ENCODE measurements at places on chromosomes 6 and 20.

- no peak for DNase-seq
These were observed 3.6 kb downstream of the MAP3K7 start for GRCh38 chr6:90583179-90583835.

DNA sequence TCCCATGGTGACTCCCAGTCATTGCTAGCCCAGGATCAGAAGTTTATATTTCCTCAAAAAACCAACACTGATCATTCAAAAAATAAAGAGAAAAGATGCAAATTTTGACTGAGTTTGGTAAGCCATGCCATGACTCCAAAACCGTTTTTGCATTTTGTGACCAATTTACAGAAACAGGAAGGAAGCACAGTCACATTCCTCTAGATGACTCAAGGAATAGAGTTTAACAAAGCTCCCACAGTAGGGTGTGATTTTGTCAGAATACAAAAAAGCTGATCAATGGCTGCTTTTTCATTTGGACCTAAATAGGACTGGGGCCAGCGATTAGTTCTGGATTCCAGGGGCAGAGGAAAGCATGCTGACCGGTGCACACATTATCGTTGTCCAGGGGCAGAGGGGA is 179.4 kb upstream of the AFDN start:
- DNase-seq: no peak

GRCh38 chr20:49685809-49686208 is 27.9 kb downstream of the B4GALT5 start:
- DNase-seq: no peak

DNA sequence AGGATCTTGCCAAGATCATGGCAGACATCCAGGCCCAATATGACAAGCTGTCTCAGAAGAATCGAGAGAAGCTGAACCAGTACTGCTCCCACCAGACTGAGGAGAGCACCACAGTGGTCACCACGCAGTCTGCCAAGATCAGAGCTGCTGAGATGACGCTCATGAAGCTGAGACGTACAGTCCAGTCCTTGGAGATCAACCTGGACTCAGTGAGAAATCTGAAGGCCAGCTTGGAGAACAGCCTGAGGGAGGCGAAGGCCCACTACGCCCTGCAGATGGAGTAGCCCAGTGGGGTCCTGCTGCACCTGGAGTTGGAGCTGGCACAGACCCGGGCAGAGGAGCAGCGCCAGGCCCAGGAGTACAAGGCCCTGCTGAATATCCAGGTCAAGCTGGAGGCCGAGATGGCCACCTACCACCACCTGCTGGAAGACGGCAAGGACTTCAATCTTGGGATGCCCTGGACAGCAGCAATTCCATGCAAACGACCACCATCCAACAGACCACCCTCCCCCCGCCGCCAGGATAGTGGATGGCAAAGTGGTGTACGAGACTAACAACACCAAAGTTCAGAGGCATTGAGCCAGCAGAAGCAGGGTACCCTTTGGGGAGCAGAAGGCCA is 44.7 kb upstream of the GRM4 start:
- no peak for DNase-seq

- no peak for DNase-seq
These were observed 10.2 kb upstream of the CPNE1 start for GRCh38 chr20:35674921-35675320.

DNA sequence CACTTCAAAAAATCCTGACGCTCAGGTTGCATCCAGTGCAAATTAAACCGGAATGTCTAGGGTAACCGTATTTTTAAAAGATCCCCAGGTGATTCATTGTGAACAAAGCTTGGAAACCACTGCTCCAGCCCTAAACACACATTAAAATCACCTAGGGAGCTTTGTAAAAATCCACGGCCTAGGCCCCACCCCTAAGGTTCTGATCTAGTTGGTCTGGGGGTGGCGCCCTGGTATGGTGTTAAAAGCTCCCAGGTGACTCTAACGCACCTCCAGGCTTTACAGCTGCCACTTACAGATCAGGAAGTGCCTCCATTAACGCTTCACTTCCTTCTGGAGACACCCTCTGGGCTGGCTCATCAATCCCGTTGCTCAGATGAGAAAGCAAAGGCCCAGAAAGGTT is 92.2 kb downstream of the GRM4 start:
- DNase-seq: no peak

GRCh38 chr6:30601815-30602641 is 15.0 kb downstream of the PPP1R10 start:
- DNase-seq: no peak

DNA sequence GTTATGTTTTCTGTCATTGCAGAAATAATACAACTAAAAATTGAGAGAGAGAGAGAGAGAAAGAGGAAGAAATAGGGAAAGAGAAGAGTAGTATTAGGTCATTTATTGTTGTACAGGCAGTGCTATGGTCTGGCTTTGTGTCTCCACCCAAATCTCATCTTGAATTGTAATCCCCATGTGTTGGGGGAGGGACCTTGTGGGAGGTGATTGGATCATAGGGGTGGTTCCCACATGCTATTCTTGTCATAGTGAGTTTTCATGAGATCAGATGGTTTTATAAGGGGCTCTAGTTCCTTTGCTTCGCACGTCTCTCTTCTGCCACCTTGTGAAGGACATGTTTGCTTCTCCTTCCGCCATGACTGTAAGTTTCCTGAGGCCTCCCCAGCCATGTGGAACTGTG is 677.4 kb upstream of the CHD6 start:
- DNase-seq: no peak

DNA sequence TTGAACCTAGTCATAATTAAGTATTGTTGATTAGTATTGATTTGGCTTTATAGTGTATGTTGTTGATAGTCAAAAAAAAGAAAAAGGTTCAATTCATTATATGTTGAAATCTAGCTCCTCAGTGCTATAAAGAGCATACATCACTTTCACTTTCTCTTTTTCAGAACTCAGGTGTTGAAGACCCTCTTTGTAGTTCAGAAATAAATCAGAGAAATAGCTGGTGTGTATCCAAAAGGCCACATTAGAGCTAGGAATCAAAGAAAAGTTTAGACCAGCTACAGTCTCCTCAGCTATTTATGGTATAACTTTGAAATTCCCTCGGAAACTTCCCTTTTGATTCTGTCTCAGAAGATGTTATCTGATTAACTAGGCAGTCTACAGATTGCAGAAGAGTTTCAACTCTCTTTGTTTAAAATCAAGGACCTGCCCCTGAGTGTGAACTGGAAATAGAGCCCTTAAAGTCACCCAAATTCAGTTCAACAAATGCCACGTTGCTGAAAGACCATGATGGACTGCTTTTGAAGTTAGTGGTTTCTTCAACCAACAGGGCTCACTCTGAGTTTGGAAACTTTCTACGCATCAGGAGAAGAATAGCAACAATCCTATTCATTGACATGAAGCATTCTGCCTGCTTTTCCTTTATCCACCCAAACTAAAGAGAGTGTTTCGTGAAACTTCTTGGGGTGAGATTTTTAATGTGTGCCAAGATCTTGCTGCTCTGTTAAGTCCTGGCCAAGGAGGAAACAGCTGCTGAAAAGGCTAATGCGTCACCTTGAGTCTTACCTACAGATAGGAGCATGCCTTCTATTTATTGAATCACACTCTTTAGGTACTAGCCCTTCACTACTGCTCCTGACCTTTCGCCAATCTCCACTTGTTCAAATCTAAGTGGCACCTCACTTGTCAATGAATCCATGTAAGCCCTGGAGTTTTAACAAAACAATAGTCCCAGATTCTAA is 111.7 kb downstream of the TNFRSF21 start:
- DNase-seq: no peak

DNA sequence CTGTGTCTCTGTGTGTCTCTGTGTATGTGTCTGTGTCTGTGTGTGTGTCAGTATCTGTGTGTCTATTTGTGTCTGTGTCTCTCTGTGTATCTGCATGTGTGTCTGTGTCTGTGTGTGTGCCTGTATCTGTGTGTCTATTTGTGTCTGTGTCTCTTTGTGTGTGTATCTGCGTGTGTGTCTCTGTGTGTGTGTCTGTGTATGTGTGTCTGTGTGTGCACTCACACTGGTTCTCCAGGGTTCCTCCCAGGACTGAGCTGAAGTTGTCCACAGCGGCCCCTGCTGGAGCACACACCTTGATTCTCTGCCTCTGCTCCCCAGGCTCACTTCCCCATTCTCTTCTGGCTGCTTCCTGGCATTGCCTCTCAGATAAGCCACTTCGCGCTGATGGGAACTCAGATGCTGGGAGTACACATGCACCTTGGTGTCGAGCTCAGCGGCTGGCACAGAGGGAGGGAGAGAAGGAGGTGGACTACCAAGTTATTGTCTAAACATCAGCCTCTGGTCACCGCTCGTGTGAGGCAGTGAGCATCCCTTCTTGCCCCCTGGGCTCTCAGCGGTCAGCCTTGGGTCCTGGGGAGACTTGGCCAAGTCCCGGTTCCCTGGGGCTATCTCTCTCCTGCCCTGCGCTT is 104.9 kb upstream of the NXT1 start:
- DNase-seq: no peak

GRCh38 chr6:169176361-169176991 is 77.2 kb downstream of the THBS2 start:
- DNase-seq: no peak

DNA sequence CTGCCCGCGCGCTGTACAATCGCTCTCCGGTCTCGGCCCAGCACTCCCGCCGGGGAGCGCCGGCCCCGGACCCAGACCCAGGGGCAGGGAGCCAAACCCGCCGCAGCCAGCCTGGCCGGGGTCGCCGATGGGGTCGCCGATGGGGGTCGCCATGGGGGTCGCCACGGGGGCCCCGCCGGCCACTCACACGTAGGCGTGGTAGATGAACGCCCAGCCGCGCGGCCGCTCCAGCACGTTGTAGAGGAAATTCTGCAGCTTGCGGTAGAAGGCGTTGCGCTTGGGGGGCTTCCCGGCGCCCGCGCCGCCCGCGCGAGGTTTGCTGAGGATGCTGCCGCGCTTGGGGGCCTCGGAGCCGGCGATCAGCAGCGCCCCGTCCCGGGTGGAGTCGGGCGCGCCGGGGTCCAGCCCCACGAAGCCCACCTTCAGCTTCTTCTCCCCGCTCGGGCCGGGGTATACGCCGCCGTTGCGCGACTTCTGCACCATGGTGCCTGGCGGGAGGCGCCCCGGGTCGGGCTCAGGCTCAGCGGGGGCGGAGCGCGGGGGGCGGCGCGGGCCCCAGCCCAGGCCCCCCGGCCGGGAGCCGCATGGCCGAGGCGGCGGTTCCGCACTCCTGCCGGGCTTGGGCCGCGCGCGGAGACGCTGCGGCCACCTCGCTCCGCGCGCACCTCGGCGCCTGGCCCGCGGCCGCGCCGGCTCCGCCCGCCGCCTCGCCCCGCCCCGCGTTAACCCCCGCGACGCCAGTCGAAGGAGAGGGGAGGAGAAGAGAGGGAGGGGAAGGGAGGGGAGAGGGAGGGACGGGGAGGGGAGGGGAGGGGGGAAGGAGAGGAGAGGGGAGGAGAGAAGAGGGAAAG is at the start of gene KCNQ2:
KCNQ2 (minus strand) TSS at position 675 of the 851 bp plus-strand sequence; CDS start at position 483, 192 bp downstream.
- DNase-seq: no peak

- no peak for DNase-seq
These were observed 109.9 kb upstream of the THBS2 start for GRCh38 chr6:169363590-169363989.

DNA sequence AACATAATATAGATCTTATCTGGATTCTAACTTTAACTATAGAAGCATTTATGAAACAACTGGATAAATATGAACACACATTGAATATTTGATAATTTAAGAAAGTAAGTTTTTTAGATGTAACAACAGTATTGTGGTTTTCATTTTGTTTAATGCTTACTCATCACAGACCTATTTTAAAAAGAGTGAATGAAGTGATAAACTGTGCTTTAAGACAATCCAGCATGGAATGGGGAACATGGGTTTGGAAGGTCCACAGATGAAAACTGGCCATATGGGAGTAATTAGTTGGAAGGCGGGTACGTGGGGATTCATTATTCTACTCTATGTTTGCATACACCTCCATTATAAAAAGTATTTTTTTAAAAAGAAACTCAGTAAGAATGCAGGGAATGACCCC is 21.2 kb downstream of the EPB41L2 start:
- no peak for DNase-seq

DNA sequence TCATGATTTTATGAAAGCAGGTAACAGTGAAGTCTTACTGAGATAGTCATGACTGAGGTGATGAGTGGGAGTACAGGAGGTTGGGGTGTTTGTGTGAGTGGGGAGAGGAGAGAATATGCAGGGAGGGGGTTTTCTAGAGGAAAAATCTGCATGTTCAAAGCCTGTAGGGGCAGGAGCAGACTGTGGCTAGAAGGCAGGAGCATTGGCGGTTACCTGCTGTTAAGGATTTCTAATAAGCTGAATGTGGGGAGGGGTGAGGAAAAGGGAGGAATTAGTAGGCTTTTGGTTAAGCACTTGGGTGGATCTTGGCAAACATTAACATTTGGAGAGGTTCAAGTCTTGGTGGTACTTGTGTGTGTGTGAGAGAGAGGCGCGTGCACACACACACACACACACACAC is 70.8 kb downstream of the EYA4 start:
- DNase-seq: no peak

DNA sequence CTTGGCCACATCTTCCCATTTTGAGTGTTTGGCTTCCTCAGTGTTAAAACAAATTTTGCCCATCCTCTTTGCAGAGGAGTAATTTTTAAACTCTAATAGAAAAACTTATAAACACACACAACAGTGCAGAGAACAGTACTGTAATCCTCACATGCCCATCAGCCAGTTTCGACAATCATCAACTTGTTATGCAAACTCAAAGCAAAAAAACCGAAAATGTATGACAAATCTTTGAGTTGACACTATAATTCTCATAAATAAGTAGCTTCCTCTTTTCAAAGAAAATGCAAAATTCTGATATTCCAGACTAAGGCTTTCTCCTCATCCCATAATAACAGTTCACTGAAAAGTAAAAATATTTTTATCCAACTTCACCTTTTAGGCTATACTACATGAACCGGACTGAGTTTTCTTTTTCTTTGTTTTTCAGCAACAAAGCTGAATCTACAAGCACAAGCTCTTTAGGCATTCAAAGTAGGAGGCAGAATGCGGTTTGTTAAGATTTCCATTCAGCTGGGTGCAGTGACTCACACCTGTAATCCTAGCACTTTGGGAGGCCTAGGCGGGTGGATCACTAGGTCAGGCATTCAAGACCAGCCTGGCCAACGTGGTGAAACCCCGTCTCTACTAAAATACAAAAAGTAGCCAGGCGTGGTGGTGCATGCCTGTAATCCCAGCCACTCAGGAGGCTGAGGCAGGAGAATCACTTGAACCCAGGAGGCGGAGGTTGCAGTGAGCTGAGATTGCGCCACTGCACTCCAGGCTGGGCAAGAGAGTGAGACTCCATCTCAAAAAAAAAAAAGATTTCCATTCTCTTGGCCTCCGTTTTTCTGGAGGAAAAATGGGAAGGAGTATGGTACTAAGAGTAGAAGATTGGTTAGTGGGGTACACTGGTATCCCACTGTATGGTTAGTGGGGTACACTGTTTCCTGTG is 74.8 kb downstream of the GCNT2 start:
- DNase-seq: no peak

- no peak for DNase-seq
These were observed 17.8 kb upstream of the SLC32A1 start for GRCh38 chr20:38706509-38706908.

- no peak for DNase-seq
These were observed 61.4 kb downstream of the IL22RA2 start for GRCh38 chr6:137112067-137112355.

Measured in naive thymus-derived CD8-positive, alpha-beta T cell (primary cell).